WERI-Rb-1 (cell line): ENCODE measurements at places on chromosomes 3 and 15.

- no peak for DNase-seq
Measured at GRCh38 chr3:119647171-119647570, 13.2 kb downstream of the POPDC2 start.

- DNase-seq = peak; percentile 45
Measured at GRCh38 chr15:65333148-65333820, 28.8 kb downstream of the RNU5B-1 start.

DNA sequence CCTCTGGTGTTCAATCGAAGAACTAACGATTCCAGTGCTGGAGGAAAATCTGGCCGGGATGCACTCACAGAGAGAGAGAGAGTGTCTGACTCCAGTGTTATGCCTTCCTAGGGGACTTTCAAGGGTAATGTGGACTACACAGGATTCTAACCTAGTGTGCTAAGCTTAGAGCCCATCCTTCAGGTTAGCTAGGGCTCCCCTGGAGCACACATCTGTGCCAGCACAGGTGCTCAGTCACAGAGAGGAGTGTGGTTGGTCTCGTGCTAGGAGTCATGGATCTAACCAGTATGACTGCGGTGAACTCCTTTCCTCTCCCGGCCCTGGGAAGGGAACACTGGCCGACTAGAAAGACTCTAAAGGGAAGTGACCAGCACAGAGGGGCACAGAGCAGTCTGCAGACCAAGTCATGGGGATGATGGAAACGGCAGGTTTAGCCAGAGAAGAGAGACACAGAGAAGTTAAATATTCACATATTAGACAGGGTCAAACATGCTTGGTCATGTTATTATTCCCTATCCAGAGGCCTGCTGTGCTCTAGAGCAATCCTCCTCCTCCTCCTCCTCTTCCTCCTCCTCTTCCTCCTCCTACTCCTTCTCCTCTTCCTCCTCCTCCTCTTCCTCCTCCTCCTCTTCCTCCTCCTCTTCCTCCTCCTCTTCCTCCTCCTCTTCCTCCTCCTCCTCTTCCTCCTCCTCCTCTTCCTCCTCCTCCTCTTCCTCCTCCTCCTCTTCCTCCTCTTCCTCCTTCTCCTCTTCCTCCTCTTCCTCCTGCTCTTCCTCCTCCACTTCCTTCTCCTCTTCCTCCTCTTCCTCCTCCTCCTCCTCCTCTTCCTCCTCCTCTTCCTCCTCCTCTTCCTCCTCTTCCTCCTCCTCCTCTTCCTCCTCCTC is 280.3 kb downstream of the XXYLT1 start:
- DNase-seq = no peak

GRCh38 chr15:71338265-71338664 is 223.0 kb downstream of the THSD4 start:
- DNase-seq = no peak

GRCh38 chr3:18393906-18394305 is 31.2 kb downstream of the SATB1 start:
- DNase-seq = no peak

DNA sequence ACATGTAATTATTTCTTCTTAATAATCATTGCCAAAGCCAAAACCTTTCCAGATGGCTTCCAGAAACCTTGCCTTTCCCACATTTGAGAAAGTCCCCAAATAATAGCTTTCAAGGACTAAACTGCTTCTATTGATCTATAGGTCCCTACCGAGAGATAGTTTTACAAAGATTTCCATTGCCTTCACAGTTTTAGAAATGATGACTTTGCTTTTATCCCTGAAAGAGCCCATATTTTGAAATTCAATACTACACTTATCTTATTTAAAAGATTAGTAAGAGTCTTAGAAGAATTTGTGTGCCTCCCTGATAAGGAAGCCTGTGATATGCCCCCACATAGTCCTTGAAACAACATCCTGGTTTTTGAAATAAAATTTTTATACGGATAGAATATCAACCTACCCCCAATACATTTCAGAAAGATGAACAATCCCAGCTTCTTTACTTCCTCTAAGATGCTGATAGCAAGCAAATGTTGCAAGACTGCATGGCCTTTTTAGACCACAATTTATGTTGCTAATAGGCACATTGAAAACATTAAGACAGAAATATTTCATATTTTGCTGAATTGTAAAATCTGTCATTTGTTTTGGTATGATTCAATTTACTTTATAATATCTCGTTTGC is 146.3 kb downstream of the TMCO5A start:
- no peak for DNase-seq

DNA sequence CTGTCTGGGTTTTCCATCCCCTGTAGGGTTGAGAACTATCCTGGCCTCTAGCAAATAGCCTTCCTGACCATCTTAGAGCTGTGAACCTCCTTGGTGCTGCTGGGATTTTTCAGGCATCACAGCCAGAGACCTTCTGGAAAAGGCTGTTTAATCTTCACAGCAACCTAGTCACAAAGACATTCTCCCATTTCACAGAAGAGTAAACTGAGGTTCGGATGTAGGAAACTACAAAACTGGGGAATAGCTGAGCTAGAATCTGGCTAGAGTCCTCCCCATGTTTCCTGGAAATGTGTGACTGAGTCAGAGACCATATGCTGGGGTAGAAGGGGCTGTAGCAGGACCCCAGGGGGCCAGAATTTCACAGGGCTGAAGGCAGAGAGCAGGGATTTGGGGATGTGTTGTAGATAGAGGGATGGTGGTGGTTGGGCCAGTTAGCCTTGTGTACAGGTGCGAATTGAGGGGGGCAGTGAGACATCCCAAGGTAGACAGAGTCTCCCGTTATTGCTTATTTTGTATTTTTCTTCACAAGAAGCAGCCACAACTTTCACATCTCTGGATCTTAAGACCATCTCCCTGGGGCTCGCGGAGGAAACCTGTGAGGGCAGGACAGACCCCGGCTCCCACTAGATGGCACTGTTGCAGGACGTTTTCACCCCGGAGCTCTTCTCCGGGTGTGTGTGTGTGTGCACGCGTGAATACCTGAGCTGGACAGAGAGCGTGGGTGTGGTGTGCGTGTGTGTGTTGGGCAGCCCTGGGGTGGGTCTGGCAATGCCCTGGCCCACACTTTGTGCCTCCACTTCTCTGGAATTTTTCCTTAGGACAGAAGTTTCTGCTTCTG is 66.9 kb upstream of the PRR23C start:
- DNase-seq = peak; percentile 87

- DNase-seq = no peak
Measured at GRCh38 chr3:171200750-171201088, 174.2 kb upstream of the SLC2A2 start.

DNA sequence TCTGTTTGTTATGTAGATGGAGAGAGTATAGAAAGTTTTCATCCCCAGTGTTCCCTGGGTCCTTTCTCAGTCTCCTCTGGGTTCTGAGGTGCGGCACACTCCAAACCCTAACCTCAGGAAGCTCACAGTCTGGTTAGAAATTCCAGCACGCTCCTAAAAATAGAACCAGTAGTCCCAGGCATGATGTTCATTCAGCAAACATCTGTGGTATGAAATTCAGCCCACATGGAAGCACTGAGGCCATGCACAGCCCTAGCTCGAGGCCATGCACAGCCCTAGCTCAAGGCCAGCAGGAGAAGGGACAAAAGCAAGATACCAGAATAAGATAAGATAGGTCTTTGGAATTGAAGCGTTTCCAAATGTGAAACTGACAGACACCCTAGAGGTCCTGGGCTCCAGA is 82.3 kb upstream of the OXTR start:
- DNase-seq = no peak

GRCh38 chr3:175485436-175485835 is 626.3 kb downstream of the NAALADL2 start:
- no peak for DNase-seq

- DNase-seq = no peak
Measured at GRCh38 chr3:31832551-31832950, 148.5 kb downstream of the OSBPL10 start.

- no peak for DNase-seq
Measured at GRCh38 chr15:77144492-77145070, 73.7 kb upstream of the TSPAN3 start.

DNA sequence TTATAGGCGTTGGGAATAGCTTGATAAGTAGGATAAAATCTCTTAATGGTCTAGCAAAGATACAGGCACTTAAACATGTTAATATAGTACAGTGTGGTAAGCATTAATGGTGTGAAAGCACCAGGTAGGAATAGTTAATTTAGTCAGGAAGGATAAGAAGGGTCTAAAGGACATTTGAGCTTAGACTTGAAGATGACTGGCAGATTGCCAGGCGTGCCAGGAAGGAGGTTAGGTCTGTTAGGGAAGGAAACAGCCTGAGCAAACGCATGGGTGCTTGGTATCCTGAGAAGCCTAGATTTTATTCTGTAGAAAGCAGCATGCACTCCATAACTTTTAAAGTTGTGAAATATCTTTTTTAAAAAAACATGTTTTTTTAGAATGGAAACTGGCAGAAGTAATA is 17.7 kb downstream of the SEC62 start:
- DNase-seq = no peak

GRCh38 chr3:104385421-104385820 is 981.3 kb upstream of the ALCAM start:
- DNase-seq = no peak

DNA sequence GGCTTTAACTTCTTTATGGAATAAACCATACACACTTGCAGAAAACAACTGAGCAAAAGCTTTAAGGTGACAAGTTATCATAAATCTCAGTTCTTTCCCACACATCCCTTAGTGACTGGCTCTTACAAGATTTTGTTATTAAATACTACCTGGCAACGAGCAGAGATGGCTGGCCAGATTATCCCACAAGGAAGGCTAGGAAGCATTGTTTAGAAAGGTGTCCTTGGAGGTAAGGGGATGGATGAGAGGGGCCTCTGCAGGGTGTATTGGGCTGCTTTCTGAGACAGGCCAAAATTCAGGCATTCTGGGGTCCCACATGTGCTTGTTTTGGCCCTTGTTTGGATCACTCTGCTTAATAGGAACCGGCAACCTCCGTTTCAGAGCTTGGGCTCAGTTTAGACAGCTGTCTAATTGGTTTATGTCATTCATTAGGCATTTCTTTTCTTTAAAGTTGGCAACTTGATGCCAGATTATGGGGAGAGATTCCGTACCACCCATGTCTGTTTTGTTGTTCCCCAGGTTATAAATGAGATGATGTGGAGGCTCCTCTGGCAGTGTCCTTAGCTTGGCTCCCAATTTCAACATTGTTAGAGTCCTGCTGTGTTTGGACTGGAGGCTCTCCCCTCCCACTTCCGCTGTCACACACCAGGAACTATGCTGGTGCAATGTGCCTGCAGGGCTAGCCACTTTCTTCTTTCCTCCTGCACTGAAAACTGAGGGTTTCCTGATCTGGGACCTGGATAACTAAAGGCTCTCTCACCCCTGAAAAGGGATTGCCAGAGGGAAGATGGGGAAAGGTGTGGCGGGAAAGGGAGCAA is 121.1 kb downstream of the TPRG1 start:
- DNase-seq = no peak

- no peak for DNase-seq
Measured at GRCh38 chr15:33064878-33065277, 129.6 kb downstream of the FMN1 start.

GRCh38 chr15:83304861-83305703 is 20.6 kb upstream of the BNC1 start:
- no peak for DNase-seq

- DNase-seq = no peak
Measured at GRCh38 chr15:57468486-57468885, 92.2 kb downstream of the CGNL1 start.

DNA sequence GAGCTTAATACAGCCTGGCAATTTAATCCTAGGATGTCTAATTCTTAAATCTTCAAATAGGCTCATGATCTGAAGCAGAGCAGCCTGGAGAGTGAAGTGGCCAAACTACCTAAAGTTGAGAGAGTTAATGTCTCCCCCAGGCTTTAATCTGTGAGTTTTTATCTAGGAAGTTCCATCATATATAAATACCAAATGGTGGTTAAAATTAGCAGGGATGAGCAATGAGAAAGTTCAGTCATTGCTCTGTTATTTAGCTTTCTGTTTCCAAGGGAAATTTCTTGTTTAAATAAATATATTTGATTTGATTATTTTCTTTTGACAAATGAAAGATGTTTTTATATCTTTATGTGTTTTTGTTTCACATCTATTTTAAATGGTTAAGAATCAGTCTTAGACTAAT is 274.4 kb upstream of the UMPS start:
- peak; percentile 10 for DNase-seq

- no peak for DNase-seq
Measured at GRCh38 chr3:105746231-105746996, 122.4 kb downstream of the CBLB start.

DNA sequence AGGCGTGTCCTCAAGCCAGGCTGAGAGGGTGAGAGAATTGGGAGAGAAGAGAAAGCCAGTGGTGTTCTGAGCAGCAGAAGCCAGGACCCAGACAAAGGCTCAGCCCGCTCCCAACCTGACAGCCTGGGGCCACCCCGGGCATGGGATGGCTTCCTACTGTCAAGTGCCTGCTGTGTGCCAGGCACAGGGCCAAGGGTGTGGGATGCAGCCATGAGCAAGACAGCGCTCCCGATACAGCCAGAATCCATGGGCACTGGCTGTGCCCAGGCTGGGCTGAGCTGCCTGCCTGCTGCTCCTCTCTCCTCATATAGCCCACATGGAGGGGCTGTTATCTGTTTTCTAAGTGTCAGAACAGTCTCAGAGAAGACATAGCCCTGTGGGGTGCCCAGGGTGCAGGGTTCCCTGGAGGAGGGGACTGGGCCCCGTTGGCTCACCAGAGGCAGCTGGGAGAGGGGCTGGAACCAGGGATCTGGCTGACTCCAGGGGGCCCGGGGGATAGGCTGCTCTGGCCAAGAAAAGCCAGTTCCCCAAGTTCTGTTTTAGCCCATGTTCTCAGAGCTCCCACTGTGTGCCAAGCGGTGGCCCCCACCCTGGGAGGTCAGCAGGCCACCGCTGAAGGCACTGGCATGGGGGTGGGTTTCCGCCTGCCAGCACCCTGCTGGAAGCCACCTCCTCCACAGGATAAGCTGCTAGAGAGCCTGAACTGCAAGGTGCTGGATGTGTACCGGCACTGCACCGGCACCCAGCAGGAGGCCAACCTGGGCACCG is 39.0 kb downstream of the CFAP100 start:
- no peak for DNase-seq

DNA sequence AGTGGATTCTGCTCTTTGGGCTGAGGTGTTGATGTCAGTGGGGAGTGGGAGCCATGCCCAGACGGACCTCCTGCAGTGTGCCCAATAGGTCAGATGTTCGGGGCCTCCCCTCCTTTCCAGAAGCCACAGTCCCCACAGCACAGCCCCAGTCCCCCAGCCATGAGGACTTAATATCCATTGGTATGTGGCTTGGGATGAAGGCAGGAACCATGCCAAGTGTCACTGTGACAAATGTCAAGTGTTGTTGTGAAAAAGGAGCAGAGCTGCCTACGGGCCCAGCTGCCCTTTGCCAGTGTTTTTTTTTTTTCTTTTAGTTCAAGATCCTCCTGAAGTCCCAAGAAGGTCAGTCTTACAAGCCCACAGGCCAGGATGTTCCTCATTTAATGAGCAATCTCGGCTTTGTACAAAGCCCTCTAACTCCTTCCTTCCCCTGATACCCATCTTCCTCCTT is 12.2 kb downstream of the SEMA3G start:
- no peak for DNase-seq

DNA sequence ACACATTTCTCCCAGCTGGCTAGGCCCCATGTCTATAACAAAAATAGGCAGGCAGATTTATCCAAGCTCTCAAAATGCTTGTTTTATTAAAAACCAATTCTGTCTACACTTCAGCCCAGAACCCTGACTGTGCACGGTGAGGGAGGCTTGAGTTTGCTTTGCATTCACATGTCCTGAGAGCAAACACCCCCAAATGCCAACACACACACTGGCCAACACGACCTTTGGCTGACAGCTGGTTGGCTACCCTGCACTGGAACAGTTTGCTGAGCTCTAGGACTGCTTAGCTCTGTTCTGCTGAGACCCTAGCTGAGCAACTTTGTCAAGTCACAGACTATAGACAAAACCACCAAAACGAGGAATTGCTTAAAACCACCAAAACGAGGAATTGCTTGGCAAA is 3.6 kb downstream of the STIMATE start:
- DNase-seq = no peak

GRCh38 chr3:30221619-30222018 is 384.8 kb upstream of the TGFBR2 start:
- DNase-seq = no peak
